ENCODE measurements at places on chromosomes 1 and 21. TPM values are rescaled to one million over a fixed set of nuclear protein-coding genes. Genes with fewer than 3 reads are reported as not detected.

DNA sequence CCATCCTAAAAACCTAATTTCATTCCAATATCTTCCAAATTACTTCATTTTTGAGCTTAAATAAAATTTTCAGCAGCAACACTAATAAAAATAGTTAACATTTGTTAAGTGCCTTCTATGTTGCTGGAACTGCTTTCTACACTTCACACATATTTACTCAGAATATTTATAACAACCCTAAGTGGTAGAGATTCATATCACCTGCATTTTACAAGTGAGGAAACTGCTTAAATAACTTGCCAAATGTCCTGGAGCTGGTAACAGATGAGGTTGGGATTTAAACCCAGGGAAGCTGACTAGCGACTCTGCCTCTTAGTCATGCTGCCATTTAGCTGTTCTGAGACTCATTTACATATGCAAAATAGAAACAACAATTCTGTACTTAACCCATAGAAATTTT lies 86.1 kb upstream of the PBX1 start:
- no peak overlapping the region for H3K4me3 ChIP-seq
- no peaks in the 10 kb centered on the region for H3K4me1 ChIP-seq
- DNase-seq: no peak
- H3K27me3 ChIP-seq: no peaks in the 10 kb centered on the region
- H3K27ac ChIP-seq: no peak overlapping the region

- no peaks in the 10 kb centered on the region for H3K27me3 ChIP-seq
- H3K4me1 ChIP-seq: no peaks in the 10 kb centered on the region
- no peak overlapping the region for H3K4me3 ChIP-seq
- no peak overlapping the region for H3K27ac ChIP-seq
- DNase-seq: no peak
These were observed 13.0 kb upstream of the NEK7 start for GRCh38 chr1:198143797-198144196.

- no peaks in the 10 kb centered on the region for H3K36me3 ChIP-seq
- no peak overlapping the region for H3K27ac ChIP-seq
- H3K4me1 ChIP-seq: peaks cover 26% of the 10 kb centered on the region
- H3K27me3 ChIP-seq: no peaks in the 10 kb centered on the region
- DNase-seq: no peak
These were observed 103.6 kb downstream of the KIF26B start for GRCh38 chr1:245258271-245258920.

DNA sequence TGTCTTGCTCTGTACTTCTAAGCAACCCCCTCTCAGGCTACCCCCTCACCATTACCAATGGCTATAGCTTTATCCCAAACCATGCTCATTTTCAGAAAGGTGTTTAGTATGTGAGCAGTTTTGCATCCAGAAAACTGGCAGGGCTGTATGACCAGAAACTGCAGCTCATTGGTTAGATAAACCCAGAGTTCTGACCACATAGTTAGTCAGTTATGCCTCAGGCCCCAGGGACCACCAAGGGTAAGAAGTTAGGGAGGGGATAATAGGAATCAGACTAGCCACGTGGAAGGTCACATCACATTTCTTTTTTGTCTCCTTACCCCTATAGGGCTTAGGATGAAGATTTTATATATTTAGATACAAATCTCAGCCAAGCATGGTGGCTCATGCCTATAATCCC lies 1.2 kb downstream of the ITGA10 start:
- no peak overlapping the region for H3K4me3 ChIP-seq
- H3K27me3 ChIP-seq: no peaks in the 10 kb centered on the region
- peak; percentile 65 for DNase-seq
- H3K4me1 ChIP-seq: peaks cover 28% of the 10 kb centered on the region
- H3K27ac ChIP-seq: peak overlapping the region; percentile 35

DNA sequence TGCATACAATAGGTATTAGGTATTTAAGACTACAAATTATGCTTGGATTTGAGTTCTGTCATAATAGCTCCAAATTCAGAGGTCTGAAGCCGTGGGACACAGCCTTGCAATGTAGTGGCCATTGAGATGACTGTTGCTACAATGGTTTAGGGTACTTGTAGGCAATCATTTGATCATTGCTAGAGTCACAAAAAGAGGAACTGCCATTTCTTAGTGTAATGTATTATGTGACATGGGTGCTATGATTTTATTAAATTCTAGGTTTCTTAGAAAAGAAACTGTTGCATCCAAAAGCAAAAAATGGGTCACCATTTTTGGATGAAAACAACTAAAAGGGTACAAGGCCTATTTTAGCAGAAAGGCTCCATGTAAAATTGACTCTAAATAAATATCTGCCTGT lies 129.9 kb upstream of the ZNF644 start:
- no peaks in the 10 kb centered on the region for H3K36me3 ChIP-seq
- H3K27me3 ChIP-seq: no peaks in the 10 kb centered on the region
- H3K4me3 ChIP-seq: no peak overlapping the region

DNA sequence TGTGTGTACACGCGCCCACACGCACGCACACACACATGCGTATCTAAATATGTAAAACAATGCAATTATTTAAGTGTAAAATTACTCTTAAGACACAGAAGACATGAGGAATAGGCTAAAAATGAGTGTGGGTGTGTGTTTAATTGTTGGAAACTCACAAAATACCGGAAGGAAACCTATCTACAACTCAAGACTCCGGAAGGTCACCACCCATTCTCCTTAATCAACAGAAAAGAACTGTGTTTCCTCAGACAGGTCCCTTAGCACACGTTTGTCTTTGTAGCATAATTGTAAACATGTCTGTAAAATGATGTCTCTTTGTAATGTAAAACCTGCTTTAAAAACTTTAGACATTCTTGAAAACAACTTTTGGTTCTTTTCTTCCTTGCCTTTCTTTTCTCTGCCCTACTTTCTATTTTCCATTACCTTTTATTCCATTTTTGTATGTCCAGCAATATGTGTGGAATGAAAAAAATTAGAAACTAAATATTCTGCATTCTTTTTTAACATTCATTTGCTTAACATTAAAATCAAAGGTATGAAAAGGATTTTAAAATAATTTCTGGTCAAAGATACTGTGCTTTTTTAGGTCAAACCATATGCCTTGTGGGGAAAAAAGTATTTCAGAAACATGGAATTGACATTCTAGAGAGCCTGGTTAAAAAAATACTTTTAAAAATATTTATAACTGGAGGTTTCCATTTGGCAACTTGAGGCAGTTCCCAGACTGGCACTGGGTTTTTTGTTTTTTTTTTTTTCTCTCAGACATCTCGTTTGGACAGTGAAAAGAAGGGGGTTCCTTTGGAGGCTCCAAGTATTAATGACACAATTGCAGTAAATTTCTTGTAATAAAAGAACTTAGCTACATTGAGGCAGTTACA lies 46.2 kb downstream of the ATP5PF start:
- no peaks in the 10 kb centered on the region for H3K27me3 ChIP-seq
- no peaks in the 10 kb centered on the region for H3K36me3 ChIP-seq
- H3K4me3 ChIP-seq: no peak overlapping the region
- H3K4me1 ChIP-seq: no peaks in the 10 kb centered on the region

- H3K27me3 ChIP-seq: no peaks in the 10 kb centered on the region
- peak overlapping the region; percentile 66 for H3K4me3 ChIP-seq
- DNase-seq: no peak
- H3K27ac ChIP-seq: peak overlapping the region; percentile 69
- peaks cover 72% of the 10 kb centered on the region for H3K36me3 ChIP-seq
These were observed 3.3 kb downstream of the EPHA2 start for GRCh38 chr1:16152481-16153087.

DNA sequence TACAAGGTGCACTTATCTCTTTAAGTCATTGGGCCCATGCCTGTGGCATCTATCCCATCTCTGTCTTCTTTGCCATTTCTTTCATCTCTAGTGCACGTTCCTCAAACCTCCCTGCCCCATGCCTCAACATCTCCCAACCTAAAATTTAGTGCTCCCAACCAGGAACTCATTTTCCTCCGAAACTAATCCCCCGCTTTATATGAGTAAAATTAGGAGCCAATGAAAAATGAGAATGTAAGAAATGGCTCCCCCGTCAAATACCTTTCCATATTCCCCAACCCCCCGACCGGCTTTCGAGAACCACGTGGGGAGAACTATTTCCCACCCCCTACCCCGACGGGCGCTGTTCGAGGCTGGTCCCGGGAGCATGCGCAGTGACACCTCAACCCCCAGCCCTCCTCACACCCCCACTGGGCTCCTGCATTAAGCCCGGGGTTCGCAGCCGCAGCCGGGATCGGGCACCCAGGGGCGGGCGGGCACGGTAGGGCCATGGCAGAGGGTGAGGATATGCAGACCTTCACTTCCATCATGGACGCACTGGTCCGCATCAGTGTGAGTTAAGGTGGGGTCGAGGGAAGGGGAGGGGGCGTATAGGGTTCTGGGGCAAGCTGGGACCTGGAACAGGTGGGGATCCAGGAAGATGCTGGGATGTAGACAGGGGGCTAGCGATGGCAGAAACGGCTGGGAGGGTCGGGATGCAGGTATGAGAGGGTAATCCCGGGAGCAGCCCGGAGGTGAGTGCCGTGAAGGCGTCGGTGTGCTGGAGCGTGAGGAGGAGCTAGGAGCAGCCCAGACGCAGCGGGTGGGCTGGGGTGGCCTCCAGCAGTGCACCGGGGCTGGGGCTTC lies at the start of gene TRIM46:
TSS of gene TRIM46 (plus strand) at position 372 of the 846 bp plus-strand sequence. CDS start at position 490, 118 bp downstream.
- peak within 1 kb of the TSS; percentile 79 for H3K27ac ChIP-seq
- H3K27me3 ChIP-seq: no peaks in the 10 kb centered on the region
- peaks cover 13% of the 10 kb centered on the region for H3K36me3 ChIP-seq
- H3K4me1 ChIP-seq: peaks cover 17% of the 10 kb centered on the region

DNA sequence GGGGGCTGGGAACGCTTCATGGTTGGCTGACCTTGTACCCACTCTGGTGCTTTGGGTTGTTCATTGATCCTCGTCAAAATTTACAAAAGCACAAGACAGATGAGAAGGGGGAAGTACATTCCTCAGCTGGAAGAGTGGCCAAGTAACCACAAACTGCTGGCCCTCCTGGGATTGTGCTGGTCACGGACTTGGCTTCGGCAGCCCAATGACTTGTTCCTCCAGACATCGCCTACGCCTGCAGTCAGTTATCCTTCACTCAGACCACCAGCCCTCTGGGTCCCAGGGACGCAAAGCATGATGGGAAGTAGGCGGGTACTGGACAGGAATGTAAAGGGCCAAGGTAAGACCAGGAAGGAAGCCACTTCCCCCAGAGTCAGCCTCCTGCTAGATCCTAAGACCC lies 53.1 kb downstream of the LMX1A start:
- no peaks in the 10 kb centered on the region for H3K36me3 ChIP-seq
- no peak overlapping the region for H3K4me3 ChIP-seq
- H3K27ac ChIP-seq: no peak overlapping the region

DNA sequence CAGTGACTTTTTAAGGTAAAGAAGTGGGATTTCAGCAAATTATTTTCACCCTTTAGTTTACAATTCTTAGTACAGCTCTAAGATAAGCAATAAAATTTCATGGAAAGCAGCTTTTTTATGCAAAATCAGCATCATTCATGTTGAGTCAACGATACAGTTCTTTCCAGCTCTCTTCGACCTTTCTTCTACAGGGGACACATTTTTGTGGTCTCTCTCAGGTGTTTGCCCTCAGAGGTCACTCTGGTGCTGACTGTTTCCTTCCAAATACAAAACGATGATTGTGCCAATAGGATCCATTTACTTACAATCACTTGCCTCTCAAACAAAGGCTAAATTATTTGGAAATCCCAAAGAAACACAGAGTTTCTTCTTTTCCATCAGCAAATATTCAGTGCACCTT lies 51.0 kb downstream of the PSMG1 start:
- H3K4me3 ChIP-seq: no peak overlapping the region
- DNase-seq: no peak
- H3K27ac ChIP-seq: no peak overlapping the region
- H3K4me1 ChIP-seq: peaks cover 23% of the 10 kb centered on the region
- no peaks in the 10 kb centered on the region for H3K27me3 ChIP-seq

- H3K27me3 ChIP-seq: no peaks in the 10 kb centered on the region
- no peak overlapping the region for H3K27ac ChIP-seq
- no peak overlapping the region for H3K4me3 ChIP-seq
- H3K4me1 ChIP-seq: peaks cover 15% of the 10 kb centered on the region
These were observed 91.9 kb upstream of the IRF2BP2 start for GRCh38 chr1:234701737-234702341.

DNA sequence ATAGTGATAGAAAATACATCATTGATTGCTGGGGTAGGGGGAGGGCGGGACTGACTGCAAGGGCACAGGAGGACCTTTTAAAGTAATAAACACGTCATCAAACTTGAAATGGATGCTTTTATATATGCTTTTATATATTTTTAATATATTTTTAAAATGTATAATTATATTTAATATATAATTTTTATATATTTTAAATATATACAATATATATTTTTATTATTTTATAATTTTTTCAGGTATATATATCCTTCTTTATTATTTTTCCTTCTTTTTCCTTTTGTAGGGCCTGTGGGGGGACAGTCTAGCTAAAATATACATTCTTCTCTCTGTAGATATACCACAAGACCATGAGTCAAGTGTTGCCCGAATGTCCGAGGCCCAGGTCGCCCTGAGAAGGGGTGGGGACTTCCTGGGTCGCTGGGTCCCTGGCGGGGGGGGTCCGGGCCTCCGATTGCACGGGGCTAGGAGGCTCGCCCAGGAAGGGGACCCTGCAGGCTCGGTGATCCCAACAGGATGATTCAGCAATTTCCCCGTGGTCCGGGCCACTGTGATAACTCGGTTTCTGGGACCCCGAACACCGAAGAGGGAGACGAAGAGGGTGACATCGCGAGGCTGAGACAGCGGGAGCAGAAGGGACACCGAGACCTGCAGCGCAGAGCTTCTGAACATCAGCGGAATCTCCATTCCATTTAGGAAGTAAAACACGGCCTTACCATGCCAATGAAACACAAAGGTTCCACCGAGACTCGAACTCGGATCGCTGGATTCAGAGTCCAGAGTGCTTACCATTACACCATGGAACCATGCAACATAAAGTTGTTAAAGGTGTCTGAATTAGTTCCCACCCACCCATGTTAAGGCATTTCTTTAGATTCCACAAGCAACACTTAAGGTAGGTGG lies 112.5 kb upstream of the NBPF11 start:
- no peak for DNase-seq
- no peaks in the 10 kb centered on the region for H3K27me3 ChIP-seq
- no peak overlapping the region for H3K4me3 ChIP-seq
- peaks cover 8% of the 10 kb centered on the region for H3K4me1 ChIP-seq
- no peak overlapping the region for H3K27ac ChIP-seq

- no peaks in the 10 kb centered on the region for H3K27me3 ChIP-seq
- no peak overlapping the region for H3K4me3 ChIP-seq
- H3K36me3 ChIP-seq: peaks cover 22% of the 10 kb centered on the region
- DNase-seq: no peak
These were observed 7.9 kb downstream of the PGBD2 start for GRCh38 chr1:248913933-248914332.

- H3K4me3 ChIP-seq: no peak overlapping the region
- H3K36me3 ChIP-seq: no peaks in the 10 kb centered on the region
- H3K27me3 ChIP-seq: no peaks in the 10 kb centered on the region
These were observed 138.1 kb downstream of the MIS18A start for GRCh38 chr21:32140604-32141317.

AIM2 gene
- not detected for total RNA-seq

GMEB1 gene
- total RNA-seq: 4.7 TPM

MAP3K7CL gene
- total RNA-seq: 5.3 TPM

AZIN2 gene
- 9.7 TPM for total RNA-seq

SRGAP2 gene
- 26.0 TPM for total RNA-seq

NUP133 gene
- total RNA-seq: 43.8 TPM

PRR9 gene
- not detected for total RNA-seq

TSPAN1 gene
- total RNA-seq: not detected

LORICRIN gene
- total RNA-seq: not detected

TCHH gene
- total RNA-seq: not detected

CEPT1 gene
- total RNA-seq: 30.1 TPM

GIPC2 gene
- not detected for total RNA-seq
